Fibroblast of upper back skin (primary cell): ENCODE measurements at places on chromosomes 4 and X.

GRCh38 chr4:139154538-139154937, 22.5 kb downstream of the ELF2 start:
- no peak for DNase-seq

- no peak for DNase-seq
Observed at GRCh38 chr4:140065393-140065792, 88.6 kb downstream of the MAML3 start.

GRCh38 chr4:127400731-127401346, 231.9 kb upstream of the INTU start:
- DNase-seq: peak; percentile 83

DNA sequence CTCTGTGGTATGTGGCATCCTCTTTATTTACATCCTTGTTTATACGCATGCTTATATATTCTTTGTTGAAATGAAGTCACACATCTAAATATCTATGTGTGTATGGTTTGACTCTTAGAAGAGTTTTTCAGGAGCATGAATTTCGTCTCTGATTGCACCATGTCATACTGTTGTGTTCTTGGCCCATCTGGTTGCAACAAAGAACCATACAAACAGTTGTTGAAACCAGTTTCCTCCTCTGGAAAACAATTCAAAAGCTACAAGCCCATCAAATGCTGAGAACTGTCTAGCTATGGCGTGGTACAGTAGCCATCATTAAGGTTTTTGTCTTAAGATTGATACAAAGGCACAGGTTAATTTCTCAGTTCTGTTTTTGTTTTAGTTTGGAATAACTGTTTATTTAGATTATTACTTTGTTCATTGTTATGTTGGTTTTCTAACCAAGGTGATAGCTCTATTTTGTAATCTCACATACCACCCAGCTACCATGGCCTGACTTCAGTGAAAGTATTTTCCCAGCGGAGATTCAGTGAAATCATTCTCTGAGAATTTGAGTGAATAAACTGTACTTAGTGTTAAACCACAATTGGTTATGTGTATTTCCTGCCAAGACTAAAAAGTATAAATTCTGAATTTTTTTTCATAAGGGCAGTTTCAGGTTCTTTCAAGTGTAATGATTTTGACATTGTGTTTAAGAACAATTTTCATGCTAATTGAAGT, 91.0 kb downstream of the ARHGAP24 start:
- DNase-seq: peak; percentile 77

DNA sequence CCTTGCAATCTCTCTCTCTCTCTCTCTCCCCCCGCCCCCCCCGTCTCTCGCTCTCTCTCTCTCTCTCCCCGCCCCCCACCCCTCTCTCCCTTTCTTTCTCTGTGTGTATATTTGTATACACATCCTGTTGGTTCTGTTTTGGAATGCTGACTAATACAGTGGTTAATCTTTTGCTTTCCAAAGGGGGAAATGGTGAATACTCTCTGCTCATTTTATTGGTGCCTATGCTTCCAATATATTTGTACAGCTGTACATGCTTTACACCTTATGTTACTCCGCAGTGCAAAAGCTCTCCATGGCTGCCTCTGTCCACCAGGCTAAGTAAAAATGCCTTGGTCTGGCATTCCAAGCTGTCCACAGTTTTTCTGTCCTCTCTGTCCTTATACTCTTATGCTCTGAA, 158.8 kb downstream of the RBMX2 start:
- DNase-seq: peak; percentile 32

DNA sequence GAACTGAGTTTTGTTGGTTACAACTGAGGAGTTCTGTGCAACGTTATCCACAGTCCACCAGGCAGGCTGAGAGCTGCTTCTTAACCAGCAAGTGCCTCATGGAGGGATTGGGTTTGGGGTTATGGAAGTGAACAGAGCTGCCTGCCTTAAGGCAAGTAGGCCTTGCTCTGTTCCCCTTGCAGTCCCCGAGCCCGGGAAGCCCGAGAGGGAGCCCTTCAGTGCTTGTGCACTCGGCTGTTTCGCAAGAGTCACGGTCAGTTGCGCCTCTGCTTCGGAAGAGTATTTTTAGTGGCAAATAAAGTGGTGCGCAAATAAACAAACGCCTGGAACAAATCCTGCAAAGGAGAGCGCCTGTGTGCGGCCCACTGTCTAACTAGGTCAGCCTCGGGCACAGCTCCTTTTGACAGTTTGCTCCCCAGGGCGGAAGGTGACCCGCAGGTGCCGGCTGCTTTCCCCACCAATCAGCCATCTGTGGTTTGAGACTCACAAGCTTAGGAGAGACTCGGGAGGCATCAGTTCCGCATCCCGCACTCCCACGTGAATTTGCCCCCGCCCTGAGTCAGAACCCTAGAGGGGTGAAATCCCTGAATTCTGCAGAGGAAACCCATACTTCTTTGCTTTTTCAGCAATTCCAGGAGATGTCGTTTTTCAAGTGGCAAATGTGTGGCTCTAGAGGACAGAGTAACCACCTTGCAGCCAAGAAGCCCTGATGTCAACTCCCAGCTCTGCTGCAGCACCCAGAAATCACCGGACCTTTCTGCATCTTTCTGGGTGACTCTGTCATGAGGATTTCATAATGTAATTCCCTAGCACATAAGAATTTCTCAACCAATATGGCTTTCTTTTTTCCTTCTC, 56.8 kb downstream of the LGI2 start:
- no peak for DNase-seq

- DNase-seq: no peak
Observed at GRCh38 chr4:150828159-150828558, 186.9 kb downstream of the LRBA start.

- DNase-seq: peak; percentile 16
Observed at GRCh38 chrX:136752796-136753195, 27.9 kb downstream of the ARHGEF6 start.

DNA sequence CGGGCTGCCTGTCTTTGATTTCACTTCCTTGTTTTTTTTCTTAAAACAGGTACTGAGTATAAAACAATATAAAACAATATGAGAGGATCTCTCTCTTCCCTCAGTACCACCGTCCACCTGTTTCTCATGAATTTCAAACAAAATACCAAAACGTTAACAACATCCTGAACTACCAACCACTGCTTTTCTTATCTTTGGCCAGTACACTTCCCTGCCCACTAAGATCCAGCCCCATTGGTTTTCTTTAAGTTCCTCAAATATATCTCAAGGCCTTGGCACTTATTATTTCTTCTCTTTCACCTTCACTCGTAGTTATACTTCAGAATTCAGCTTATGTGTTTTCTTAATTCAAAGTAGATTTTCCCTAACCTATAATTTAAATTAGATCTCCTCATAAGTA, 370.2 kb upstream of the GRIA3 start:
- no peak for DNase-seq

- peak; percentile 74 for DNase-seq
Observed at GRCh38 chr4:87679449-87680169, 29.5 kb downstream of the DMP1 start.

GRCh38 chrX:17056868-17057608, 110.6 kb downstream of the REPS2 start:
- no peak for DNase-seq

DNA sequence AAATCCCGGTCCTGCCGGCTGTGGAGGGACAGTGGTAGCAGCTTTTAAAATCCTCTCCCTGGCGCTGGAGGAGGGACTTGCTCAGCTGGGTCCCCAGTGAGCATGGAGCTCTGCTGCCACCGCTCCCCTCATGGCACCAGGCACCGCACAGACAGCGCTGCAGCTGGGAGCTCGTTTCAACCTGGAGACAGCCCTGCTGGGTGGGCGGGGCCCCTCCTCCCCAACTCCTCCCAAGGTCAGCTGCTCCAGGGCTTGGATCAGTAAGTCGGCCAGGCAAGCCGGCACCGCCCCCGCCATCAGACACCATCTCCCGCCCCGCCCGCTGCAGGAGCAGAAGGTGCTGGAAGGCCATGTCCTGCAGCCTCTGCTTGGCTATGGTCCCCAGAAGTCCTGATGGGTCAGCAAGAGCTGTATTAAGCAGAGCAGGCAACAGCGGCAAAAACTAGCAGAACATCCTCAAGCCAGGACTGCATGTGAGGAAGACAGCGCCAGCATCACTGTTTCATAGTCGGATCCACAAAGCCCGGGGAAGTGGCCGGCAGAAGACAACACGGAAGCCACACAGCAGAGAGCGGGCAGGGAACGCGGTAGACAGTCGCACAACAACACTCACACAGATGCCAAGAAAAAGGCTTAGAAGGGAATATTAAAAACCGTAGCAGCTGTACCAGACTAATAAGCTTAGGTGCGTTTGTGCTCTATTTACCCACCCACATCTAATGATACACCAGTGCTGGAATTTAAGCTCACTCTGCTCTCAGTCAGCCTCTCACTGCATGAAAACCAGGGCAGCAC, 16.2 kb downstream of the ZFYVE28 start:
- DNase-seq: no peak

DNA sequence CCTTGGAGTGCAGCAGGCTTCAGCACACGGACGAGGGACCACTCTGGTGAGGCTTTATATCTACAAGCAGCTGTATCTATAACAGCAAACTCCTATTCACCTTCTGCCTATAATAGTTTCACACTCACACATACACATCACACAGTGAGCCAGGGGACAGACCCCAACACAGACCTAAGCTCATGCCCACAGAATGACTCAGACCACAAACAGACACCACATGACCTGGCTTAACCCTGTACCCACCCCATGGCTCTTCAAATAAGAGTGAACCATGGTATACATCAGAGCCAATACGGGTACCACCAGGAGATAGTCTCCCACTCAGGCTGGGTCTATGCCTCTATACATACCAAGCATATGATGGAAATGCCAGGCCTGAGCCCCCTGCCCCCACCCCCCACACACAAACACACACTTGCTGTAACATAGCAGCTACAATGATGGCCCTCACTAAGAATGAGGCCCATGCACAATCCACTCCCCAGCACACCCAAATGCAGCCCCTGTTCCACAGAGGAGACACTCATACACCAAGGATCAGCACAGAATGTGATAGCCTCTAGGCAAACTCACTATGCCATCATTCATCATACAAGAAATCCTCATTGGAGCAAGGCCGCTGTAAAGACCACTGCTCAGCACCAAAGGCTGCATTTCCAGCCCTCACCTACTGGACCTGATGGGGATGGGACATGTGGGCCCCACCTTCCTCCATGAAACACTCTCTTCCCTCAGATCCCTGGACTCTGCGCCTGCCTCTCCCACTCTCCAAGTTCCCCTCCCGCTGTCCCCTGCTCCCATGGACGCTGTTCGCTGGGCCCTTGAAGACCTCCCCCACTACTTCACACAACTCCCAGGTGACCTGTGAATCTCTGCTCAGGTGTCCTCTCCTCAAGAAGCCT, 62.1 kb upstream of the XIAP start:
- DNase-seq: peak; percentile 18

- DNase-seq: no peak
Observed at GRCh38 chrX:114581528-114582263, 2.2 kb upstream of the HTR2C start.

DNA sequence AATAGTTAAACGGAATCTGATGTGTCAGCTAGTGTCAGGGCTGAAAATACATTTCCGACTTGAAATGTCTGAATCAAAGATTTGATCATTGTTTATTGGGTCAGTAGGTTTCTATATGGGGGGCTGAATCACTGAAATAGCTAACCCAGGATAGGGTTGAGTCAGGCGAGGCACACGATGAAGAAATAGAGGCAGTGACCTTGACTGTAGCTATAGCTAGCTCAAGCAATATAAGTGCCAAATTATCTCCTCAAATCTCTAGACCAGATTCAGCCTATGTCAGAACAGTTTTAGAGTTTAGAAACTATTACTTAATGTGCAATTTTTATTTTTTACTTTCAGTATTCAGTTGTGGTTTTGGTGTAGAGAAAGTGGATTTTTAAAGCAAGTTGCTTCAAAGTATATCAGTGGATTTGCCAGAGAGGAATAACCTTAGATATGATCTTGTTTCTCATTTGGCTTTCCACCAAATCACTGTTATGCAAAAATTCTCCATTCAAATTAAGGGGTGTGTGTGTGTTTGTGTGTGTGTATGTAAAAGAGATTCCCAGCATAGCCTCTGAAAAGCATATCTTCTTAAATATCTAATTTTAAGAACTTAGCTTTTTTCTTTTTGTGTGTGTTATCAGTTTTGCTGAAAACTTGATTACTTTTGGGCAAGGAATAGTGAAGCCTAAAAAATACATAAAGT, 100.3 kb upstream of the RPL34 start:
- no peak for DNase-seq

GRCh38 chr4:14178421-14178820, 550.9 kb upstream of the BOD1L1 start:
- peak; percentile 48 for DNase-seq

GRCh38 chrX:119459181-119459580, 9.1 kb upstream of the SLC25A5 start:
- DNase-seq: no peak

DNA sequence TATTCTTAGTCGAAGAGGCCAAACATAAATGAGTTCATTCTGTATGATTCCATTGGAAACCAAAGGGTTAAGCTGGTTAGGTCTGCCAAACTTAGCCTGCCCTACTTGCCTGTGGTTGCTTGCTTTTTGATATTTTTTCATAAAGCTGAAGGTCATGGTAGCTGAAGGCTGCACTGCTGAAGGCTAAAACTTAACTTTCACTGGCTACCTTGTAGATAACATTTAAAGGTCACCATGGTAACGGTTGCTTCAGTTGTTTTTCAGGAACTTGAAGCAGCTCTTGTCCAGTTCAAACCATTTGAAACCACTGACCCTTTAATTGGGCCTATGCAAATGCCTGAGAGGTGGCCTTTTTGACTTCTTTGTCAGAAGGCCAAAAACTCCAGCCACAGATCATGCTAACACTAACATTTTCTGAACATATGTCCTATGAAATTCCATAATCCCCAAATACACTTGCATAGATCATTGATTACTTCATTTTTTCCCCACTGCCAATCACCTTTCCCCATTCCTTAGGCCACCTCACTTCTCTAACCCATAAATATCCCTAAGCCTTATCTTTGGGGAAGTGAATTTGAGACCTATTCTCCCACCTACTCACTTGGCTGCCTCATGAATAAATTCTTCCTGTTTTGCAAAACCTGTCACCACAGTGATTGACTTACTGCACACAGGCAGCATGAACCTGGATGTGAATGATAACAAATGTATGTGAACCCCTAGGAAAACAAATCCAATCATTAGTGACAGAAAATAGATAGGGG, 10.7 kb upstream of the SMIM10L2A start:
- DNase-seq: no peak

GRCh38 chr4:185847352-185848097, 35.5 kb upstream of the SORBS2 start:
- peak; percentile 97 for DNase-seq

- DNase-seq: peak; percentile 14
Observed at GRCh38 chr4:138448169-138448568, 206.0 kb upstream of the SLC7A11 start.
